ENCODE measurements at places on chromosomes 3 and 15.
A peak's percentile ranks its signal among the peaks of the same experiment; 100 is the strongest.

DNA sequence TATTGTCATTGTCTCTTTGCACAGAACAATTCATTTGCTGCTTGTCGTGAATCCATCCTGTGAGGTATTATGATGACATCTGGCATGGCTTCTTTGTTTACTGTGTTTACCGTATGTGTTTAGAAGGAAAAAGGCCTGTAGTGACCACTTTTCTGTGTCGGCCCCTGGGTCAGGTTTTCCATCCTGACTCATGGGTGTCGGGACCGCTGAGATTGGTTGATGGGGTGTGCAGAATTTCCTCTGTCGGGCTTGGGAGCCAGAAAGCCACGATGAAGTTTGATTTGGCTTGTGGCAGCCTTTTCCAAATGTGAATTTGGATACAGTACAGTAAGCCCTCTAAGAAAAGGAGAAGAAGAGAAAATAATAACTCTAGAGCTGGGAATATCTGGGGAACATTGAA is 113.5 kb downstream of the FNDC3B start:
- no peak for DNase-seq

DNA sequence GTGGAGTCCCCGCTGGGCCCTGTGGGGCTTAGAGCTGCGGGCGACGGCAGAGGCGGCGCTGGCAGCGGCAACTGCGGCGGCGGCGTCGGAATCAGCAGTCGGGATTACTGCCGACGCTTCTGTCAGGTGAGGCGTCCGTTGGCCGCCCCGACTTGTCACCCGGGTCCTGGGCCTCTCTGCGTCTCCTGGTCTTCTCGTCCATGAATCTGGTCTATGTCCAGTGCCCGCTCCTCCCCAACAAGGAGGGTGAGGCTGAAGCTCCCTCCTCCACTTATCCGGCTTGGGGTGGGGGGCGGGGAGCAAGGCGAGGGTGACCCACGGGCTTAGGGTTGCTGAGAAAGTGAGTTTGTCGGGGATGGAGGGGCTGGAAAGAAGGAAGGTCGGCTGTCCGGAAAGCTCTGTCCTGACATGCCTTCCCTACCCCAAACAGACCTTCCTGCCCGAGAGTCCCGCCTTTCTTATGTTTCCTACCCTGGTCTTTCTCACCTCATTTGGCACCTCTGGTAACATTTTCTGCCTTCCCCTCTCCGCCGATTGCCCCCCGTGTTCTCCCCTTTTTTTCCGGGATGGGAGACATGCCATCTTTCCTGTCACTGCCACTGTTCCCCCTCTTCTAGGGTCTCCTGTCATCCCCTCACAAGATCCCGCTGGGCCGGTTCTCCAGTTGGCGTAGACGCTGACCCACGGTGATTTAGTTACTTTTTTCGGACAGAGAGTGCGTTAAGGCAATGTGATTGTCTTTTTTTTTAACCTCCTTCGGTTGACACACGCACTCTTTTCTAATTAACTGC is 520 bp downstream of the ZNF654 start:
- peak; percentile 19 for DNase-seq

DNA sequence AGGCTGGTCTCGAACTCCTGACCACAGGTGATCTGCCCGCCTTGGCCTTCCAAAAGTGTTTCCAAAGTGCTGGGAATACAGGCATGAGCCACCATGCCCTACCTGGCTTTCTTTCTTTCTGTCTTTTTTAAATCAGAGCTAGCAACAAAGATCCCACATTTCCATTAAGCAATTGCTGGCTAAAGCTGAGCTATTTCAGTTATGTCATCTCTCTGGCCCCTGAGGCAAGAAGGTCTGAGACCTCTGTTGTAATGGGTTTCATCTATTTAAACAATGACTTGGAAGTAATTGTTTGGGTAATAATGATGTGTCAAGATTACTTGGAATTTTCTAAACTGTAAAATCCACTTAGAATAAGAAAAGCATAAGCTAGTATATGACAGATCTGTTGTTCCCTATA is 30.2 kb upstream of the CRBN start:
- DNase-seq, result no peak

GRCh38 chr3:193971261-193971751 is 164.6 kb upstream of the HES1 start:
- DNase-seq, result no peak

- no peak for DNase-seq
Measured at GRCh38 chr3:150133293-150133692, 162.6 kb upstream of the PFN2 start.

DNA sequence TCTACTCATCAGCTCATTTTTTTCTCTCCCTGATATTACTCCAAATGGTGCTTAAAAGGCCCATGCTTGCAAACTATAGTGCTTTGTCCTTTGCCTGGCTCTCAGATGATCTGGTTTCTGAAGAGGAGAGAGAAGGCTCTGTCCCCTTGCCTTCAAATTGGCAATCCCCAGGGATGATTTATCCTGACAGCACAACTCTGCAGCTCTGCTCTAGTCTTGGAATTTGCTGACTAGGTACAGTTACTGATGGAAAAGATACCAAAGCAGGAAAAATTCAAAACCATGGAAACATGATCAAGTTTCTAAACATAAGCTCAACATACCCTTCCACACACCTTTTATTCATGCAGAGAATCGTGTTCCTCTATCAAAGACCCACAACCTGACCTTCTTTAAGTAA is 106.7 kb upstream of the CADPS start:
- DNase-seq, result no peak

GRCh38 chr15:72338617-72339321 is 18.8 kb upstream of the CELF6 start:
- DNase-seq, result no peak

DNA sequence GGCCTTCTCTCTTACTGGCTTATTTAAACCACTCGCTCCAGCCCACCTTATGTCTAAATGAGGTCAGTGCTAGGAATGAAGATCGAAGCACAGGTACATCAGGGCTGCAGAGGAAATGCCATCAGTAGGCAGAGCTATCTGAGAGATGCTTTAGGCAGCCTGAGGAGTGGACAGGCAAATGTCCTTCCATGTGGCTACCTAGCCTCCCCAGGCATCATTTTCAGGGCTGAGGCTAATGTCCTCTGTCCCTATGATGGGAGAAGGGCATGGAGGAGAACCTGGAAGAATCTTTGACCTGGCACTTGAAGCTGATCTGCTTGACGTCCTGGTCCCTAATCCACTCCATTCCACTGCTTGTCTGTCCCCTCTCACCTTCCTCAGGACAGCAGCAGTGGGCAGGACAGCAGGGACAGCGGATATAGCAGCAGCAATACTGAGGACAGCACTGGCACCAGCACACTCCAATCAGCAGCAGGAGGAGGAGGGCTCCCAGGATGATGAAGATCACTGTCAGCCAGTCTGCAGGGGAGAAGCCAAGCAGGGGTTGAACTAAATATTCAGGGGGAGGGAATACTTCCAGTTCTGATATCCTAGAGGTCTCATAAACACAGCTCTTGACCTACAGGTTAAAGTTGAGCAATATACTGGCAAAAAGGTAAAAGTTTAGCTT is 21.0 kb downstream of the ILDR1 start:
- no peak for DNase-seq

GRCh38 chr15:62108411-62108810 is 41.6 kb downstream of the C2CD4A start:
- DNase-seq, result no peak

DNA sequence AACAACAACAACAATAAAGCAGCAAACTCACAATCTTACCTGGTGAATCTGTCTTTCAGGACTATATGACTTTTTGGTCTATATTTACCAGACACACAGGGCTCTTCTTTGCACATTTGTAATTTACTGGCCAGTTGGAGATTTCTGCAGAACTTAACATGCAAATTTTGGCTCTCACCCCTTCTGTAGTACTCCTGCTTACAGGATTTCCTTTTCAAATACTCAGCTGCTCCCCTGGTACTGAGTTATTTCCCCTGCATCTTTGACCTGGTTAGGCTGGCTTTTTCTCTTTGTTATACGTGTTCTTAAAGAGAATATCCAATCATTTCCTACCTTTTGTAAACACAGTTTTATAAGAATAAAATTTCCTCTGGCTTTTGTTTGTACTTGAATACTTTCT is 228.0 kb downstream of the MBNL1 start:
- DNase-seq, result no peak

GRCh38 chr3:195204360-195205163 is 66.4 kb downstream of the XXYLT1 start:
- no peak for DNase-seq

- no peak for DNase-seq
Measured at GRCh38 chr15:87570206-87570605, 686.3 kb downstream of the NTRK3 start.

DNA sequence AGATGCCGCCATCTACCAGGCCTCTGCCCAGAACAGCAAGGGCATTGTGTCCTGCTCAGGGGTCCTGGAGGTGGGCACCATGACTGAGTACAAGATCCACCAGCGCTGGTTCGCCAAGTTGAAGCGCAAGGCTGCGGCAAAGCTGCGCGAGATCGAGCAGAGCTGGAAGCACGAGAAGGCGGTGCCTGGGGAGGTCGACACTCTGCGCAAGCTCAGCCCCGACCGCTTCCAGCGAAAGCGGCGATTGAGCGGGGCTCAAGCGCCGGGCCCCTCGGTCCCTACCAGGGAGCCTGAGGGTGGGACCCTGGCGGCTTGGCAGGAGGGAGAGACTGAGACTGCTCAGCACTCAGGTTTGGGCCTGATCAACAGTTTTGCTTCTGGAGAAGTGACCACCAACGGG is 22.6 kb downstream of the ALPK3 start:
- DNase-seq, result no peak

DNA sequence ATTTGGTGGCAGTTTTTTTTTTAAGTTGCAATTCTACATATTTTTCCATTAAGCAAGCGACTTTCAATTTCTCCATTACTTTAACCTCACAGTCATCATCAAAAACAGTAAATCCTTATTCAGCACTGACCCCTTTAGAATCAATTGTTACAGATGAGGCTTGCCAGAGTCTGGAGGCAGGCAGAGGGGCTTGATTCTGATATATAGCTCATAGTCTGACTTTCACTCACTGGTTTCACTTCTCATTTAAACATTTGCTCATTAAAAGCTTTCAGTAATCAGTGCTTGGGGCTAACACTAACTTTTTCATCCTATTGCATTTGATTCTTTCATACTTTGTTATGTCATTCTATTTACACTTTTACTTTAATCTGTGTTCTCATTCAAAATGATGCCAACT is 88.4 kb downstream of the PYDC2 start:
- DNase-seq, result no peak

DNA sequence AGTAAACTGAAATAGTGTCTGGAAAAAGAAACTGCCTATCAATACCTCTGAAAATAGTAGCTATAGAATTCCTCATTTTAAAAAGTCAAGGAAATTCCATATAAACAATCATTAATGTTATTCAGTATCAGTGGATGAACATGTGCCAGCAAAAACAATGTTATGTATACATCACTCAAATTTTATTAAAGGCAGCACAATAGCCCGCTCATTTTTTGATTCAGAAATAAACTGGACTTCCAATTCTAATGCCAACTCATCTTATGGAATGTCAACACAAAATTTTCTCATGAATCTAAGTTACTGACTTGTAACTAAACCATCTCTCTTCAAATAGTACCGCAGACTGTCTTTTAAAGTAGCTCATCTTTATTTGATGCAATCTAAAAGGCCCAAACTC is 19.0 kb downstream of the THBS1 start:
- no peak for DNase-seq

GRCh38 chr3:33001889-33002288 is 50.4 kb downstream of the CCR4 start:
- DNase-seq, result no peak

GRCh38 chr3:7100136-7100535 is 239.2 kb downstream of the GRM7 start:
- DNase-seq, result no peak

DNA sequence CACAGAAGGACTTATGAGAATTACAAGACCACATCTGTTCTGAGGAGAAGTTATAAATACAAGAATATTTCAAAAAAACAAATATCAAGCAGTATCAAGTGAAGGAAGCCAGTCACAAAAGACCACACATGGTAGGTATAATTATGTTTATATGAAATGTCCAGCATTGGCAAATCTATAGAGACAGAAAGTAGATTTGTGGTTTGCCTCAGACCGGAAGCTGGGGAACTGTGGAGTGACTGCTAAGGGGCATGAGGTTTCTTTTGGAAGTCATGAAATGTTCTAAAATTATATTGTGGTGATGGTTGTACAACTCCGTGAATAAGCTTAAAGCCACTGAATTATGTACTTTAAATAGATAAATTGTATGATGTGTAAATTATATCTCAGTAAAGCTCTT is 136.9 kb downstream of the FRMD5 start:
- DNase-seq, result no peak

DNA sequence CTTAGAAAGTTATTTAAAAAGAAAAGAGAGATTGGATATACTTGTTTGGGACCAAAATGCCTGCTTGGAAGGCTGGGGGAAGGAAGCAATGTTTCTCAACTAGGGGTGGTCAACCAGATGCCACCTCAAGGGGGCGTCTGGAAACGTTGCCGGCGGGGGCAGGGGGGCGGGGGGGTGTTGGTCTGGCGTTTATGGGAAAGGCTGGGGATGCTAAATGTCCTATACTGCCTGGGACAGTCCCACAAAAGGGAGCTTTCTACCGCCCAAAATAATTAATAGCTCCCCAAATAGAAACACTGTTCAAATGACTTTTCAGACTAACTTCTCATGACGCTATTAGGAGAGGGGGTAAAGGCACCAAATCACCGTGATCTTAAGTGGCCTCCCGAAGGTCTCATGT is 2.2 kb downstream of the POLG start:
- no peak for DNase-seq

GRCh38 chr3:106380232-106380631 is 511.4 kb upstream of the CBLB start:
- no peak for DNase-seq

DNA sequence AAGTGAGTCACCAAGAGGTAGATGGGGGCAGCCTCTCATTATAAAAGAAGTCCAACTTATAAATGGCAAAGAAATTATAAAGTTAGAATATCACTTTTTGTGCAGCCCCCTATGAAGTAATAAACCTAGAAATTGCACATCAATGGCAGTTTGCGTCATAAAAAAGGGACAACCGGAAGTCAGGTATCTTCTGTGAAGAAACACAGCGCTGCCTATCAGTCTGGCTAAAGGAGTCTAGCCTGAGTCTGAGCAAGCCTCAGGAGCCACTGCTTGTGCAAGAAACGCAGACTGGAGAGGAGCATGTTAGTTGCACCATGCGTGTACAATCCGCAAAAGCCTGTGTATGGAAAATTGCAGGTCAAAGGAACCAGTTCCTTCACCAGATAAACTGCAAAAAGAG is 178.4 kb downstream of the ARRDC4 start:
- no peak for DNase-seq

GRCh38 chr3:99384596-99384995 is 253.8 kb upstream of the COL8A1 start:
- no peak for DNase-seq

DNA sequence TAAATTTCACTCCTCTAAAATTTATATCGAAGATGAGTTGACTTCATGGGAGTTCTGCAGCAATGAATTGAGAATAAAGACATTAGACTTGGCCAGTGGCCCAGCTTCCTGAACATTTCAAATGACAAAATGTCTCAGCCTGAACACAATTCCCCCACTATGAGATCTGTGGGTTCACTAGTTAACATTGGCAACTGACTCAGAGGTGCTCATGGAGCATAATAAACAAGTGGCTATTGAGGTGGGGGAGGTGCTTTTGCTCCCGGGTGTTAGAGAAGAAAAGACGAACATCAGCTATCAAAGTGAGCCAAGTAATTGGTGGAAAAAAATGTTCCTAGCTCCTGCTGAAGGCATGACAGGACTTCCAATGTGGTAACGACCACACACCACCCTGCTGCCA is 6.3 kb downstream of the ATP13A4 start:
- no peak for DNase-seq

- DNase-seq, result no peak
Measured at GRCh38 chr3:23254282-23254681, 51.2 kb downstream of the UBE2E2 start.

- peak; percentile 13 for DNase-seq
Measured at GRCh38 chr15:52331490-52332240, 36.1 kb upstream of the MYO5C start.

All from activated CD4-positive, CD25-positive, alpha-beta regulatory T cell (primary cell).